ENCODE measurements at places on chromosomes 2 and 18.

GRCh38 chr2:239534581-239535412 lies 134.0 kb upstream of the HDAC4 start:
- no peak for DNase-seq

- no peak for DNase-seq
Observed at GRCh38 chr2:14401873-14402272, 230.6 kb upstream of the LRATD1 start.

DNA sequence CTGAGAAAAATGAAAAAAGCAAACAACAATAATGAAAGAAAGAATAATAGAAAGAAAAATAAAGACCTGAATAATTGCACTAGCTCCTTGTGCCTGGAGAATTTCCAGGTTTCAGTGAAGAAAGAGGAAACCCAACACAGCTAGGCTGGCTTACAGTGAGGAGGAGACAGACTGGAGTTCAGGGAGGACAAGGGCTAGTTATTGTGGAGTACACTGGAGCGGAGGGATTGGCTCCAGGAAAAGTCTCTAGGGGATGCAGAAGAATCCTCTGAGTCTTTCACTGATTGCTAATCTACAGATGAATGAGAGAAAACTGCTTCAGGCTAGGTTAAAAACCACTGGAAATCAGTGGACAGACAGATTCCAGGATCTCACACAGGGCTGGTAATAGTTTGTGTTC lies 163.6 kb upstream of the RBMS1 start:
- DNase-seq: no peak

GRCh38 chr2:197273485-197273884 lies 37.1 kb downstream of the ANKRD44 start:
- DNase-seq: no peak
